ENCODE measurements at places on chromosomes 16 and 17.

- DNase-seq = no peak
These were observed 977 bp downstream of the NAGPA start for GRCh38 chr16:5032748-5033167.

GRCh38 chr17:17700251-17700969, 19.2 kb downstream of the RAI1 start:
- no peak for DNase-seq

- DNase-seq = no peak
These were observed 132.0 kb downstream of the ANKRD11 start for GRCh38 chr16:89358030-89359005.

DNA sequence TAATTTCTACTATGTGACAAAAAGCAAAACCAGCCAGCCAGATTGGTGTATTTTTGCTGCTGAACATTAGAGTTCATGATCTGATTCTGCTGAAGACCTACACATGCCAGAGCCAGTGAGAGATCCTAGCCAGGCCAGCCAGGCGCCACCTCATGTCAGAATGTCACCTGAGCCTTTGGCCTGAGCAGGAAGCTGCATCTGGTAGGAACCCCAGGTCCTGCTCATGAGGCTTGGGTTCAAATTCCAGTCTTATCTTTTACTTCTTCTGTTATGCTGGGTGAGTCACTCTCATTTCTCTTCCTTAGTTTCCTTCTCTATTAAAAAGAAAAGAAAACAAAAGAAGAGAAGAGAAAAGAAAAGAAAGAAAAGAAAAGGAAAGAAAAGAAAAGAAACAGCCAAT, 585.1 kb upstream of the CDH5 start:
- no peak for DNase-seq

GRCh38 chr17:37713624-37714023, 31.2 kb downstream of the HNF1B start:
- DNase-seq = no peak

- DNase-seq = peak; percentile 25
These were observed 1.7 kb upstream of the MRPL12 start for GRCh38 chr17:81701288-81702071.

- DNase-seq = no peak
These were observed 66.0 kb downstream of the SNX20 start for GRCh38 chr16:50614955-50615724.

GRCh38 chr16:88003316-88003715, 52.1 kb downstream of the BANP start:
- no peak for DNase-seq

GRCh38 chr17:4232168-4232813, 31.5 kb downstream of the ANKFY1 start:
- no peak for DNase-seq

DNA sequence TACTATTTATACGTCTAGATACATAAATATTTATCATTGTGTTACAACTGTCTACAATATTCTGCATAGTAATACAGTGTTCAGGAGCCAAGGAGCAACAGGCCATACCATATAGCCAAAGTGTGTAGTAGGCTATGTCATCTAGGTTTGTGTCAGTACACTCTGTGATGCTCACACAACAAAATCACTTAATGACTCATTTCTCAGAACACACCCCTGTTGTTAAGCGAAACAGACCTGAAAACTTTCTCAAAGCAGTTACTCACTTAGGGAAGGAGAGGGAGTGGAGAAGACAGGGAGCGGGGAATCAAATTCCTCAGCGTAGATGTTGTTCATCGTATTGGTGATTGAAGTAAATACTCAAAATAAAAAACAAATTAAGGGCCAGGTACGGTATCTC, 269.5 kb downstream of the STX8 start:
- DNase-seq = peak; percentile 7

- peak; percentile 63 for DNase-seq
These were observed 34.7 kb downstream of the ANKRD40 start for GRCh38 chr17:50672831-50673551.

DNA sequence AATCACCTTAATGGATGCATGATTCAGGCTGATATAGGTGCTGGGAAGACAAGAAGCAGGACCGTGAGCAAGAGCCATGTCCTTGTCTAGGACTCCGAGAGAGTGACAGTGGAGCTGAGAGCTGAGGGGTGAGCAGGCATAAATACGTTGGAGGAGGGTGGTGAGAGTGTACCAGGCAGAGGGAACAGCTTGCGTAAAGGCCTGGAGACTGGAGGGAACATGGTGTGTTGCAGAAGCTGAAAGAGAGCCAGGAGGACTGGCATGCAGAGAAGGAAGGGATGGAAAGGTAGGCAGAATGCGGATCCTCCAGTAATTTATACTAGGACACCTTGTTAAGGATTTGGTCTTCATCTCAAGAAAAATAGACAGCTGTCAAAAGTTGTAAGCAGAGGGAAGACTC, 653.2 kb downstream of the HS3ST4 start:
- DNase-seq = no peak

- peak; percentile 76 for DNase-seq
These were observed 204.6 kb downstream of the STX8 start for GRCh38 chr17:9371019-9371418.

- no peak for DNase-seq
These were observed 45.0 kb downstream of the B9D1 start for GRCh38 chr17:19317359-19318095.

- no peak for DNase-seq
These were observed 4.9 kb upstream of the STAT5A start for GRCh38 chr17:42283241-42284023.

DNA sequence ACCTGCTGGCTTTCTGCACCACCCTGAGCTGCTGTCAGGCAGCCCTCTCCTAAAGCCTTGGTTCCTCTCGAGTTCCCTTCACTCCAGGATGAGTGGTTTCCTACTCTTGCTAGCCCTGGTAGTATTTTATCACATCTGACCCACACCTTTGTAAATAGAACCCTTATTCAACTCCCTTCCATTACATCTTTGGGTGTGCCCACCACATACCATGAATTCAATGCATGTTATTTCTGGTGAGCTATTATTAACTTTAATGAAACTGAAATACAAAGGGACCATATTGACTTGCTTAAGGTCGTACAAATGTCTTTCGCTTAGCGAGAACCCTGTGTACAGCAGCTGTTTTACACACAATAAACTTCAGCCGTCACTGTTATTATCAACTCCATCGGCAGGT, 521.3 kb downstream of the GRIN2A start:
- no peak for DNase-seq

DNA sequence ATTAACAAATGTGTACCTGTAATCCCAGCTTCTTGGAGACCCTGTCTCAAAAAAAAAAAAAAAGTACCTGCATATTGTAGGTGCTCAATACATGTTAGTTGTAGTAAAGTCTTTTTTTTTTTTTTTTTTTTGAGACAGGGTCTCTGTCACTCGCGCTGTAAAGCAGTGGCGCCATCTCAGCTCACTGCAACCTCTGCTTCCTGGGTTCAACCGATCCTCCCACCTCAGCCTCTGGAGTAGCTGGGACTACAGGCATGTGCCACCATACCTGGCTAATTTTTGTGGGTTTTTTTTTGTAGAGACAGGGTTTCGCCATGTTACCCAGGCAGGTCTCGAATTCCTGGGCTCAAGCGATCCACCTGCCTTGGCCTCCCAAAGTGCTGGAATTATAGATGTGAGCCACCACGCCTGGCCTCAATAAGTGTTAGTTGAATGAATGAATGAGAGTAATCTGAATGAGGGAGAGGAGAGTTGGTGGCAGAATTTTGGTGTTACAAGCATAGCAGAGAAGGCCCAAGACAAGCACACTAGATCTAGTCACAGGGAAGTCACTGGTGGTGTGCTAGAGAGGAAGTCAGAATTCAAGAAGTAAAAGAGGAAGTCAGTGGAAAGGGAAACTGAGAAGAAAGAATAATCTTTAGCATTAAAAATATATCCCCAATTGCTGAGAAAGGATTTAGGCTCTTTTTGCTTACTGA, 9.4 kb upstream of the MYL4 start:
- DNase-seq = no peak

DNA sequence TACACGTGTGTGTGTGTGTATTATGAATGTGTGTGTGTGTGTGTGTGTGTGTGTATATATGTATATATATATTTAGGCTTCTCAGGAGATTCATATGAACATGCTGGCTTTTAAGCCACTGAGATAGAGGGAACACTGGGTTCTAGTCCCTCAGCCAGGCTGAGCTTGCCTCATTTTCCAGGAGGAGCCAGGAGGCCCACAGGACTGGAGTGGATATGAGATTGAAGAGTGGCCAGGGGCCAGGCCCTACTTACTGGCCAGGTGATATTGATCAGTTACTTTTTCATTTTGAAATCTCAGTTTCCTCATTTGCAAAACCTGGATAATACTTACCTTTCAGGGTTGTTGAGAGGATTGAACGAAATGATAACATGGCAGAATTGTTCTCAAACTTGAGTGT, 5.8 kb downstream of the PCTP start:
- DNase-seq = no peak

DNA sequence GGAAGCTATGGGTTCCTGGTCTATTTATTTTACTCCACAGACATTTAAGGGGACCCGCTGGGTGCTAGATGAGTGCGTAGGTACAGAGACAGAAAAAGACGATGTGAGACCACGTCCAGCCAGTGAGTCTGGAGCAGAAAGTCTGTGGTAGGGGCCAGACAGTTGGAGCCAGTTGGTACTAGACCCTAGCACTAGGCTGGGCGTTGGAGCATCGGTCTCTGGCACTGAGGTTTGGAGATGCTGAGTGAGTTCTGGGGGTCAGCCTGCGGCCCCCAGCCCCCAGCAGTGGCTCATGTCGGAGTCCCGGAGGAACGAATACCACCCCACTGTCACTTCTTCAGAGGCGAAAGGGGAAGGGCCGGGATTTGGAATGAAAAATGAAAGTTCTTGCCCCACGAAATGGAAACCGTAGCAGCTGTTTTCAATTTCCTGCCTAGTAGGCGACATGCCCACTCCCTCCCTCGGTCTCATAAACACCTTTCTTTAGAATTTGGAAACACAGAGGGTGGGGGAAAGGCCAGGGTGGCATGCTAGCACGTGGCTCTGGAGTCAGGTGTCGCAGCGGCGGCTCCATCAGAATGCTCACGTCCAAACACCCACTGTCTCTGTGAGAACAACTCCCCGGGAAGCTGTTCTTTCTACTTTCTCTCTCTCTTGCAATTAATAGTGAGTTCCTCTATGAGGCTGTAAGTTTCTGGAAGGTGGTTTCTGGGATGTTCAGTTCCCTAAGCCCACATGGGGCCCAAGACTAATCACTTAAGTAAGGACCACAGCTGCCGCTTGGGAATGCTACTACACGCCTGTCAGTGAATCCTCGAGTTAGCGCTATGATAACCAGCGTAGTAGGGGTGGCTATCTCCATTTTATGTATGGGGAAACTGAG, 96.8 kb downstream of the IRF8 start:
- DNase-seq = no peak

DNA sequence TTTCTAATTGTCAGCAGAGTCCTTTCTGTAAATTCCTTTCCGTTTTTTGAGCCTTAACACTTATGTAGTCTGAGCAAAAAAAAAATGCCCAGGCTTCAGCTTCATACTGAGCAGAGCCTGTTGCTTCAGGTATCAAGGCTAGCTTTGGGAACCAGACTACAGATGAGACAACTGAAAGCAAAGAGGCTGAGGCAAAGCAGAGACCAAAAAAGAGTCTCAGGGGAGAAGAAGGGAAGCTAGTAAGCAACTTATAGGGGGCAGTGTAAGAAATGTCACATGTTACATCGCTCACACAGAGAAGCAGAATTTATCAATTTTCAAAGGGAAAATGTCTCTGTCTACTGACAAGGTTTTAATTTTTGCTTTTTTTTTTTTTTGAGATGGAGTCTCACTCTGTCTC, 3.3 kb downstream of the HASPIN start:
- no peak for DNase-seq

- DNase-seq = no peak
These were observed 1046.9 kb upstream of the EEF2KMT start for GRCh38 chr16:6144463-6144862.

- DNase-seq = peak; percentile 69
These were observed 24.9 kb upstream of the CRYM start for GRCh38 chr16:21302898-21303528.

- DNase-seq = no peak
These were observed 199.4 kb upstream of the RPL38 start for GRCh38 chr17:74004056-74004455.

GRCh38 chr17:72121164-72122009, 567 bp downstream of the SOX9 start:
- DNase-seq = peak; percentile 48

DNA sequence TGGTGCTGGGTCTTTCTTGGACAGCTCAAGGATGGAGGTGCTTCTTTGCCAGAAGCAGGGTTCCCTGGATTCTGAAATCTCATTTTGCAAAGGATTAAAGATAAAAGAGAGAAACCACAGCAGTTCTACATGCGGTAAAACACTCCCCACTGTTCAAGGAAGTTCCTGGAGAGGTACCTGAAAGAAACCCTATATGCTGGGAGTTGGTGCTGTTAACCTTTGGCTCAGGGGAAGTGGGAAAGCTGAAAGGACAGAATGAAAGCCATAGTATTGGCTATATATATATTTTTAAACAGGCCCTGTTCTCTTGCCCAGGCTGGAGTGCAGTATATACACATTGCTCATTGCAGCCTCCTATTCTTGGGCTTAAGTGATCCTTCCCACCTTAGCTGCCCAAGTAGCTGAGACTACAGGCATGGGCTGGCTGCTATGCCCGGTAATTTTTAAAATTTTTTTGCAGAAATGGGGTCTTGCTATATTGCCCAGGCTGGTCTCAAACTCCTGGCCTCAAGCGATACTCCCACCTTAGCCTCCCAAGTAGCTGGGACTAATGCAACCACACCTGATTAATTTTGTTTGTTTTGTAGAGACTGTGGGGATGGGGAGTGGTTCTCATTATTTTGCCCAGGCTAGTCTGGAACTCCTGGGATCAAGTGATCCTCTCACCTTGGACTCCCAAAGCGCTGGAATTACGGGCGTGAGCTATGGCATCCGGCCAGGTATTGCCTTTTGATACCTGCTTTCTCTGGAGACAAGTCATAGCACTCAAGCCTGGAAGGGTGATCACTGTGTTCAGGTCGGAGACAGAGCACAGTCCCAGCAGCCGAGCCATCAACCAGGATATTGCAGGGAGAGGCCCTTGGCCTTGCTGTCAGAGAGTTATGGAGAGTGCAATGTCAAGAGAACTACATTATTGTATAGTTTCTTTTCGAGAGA, 55.2 kb downstream of the MSI2 start:
- no peak for DNase-seq
